ENCODE measurements at places on chromosomes 12 and 14. TPM values are rescaled to one million over a fixed set of nuclear protein-coding genes. Genes with fewer than 3 reads are reported as not detected.

- DNase-seq, result no peak
- no peak overlapping the region for H3K4me3 ChIP-seq
- no peaks in the 10 kb centered on the region for H3K36me3 ChIP-seq
- H3K4me1 ChIP-seq, result no peaks in the 10 kb centered on the region
- no peaks in the 10 kb centered on the region for H3K27me3 ChIP-seq
These were observed 67.4 kb downstream of the STON2 start for GRCh38 chr14:81332725-81333124.

- H3K4me1 ChIP-seq, result no peaks in the 10 kb centered on the region
- no peak overlapping the region for H3K27ac ChIP-seq
- DNase-seq, result no peak
- no peak overlapping the region for H3K4me3 ChIP-seq
These were observed 176.4 kb downstream of the ANO2 start for GRCh38 chr12:5768581-5769196.

DNA sequence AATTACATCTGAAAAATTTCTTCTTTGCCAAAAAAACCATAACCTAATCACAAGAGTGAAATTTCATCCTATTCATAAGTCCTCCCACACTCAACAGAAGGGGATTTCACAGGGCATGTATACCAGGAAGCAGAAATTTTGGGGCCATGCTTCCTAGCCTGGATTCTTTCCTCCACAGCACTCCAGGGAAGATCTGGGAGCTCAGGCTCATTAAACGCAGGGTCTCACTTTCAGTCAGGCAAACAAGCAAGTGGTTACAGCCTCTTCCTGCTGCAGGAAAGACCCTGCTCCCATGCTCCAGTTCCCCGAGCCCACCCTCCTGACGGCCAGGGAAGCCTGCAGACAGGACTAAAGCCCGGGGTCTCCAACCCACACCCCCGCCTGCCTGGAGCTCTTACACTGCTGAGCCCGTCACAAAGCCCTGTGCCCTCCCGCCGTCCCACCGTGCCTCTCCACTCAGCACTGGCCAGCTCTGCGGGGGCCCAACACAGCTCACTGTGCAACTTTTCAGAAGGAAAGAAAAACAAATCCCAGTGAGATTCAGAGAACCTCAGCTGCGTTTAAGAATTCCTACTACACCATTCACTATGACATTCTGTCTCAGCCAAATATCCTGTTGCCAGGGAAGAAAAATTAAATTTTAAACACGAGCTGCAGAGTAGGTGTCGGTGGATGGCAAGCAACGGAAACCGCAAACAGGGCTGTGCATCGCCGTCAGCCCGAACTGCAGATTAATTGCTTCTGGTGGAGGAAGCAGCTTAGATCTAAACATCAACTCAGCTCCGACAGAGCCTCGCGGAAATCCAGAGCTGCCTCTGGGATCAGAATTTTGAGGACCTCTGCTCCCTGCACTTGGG, 106.7 kb upstream of the SFSWAP start:
- DNase-seq, result no peak
- H3K4me1 ChIP-seq, result no peaks in the 10 kb centered on the region
- H3K27ac ChIP-seq, result no peak overlapping the region
- no peak overlapping the region for H3K4me3 ChIP-seq
- H3K36me3 ChIP-seq, result no peaks in the 10 kb centered on the region

DNA sequence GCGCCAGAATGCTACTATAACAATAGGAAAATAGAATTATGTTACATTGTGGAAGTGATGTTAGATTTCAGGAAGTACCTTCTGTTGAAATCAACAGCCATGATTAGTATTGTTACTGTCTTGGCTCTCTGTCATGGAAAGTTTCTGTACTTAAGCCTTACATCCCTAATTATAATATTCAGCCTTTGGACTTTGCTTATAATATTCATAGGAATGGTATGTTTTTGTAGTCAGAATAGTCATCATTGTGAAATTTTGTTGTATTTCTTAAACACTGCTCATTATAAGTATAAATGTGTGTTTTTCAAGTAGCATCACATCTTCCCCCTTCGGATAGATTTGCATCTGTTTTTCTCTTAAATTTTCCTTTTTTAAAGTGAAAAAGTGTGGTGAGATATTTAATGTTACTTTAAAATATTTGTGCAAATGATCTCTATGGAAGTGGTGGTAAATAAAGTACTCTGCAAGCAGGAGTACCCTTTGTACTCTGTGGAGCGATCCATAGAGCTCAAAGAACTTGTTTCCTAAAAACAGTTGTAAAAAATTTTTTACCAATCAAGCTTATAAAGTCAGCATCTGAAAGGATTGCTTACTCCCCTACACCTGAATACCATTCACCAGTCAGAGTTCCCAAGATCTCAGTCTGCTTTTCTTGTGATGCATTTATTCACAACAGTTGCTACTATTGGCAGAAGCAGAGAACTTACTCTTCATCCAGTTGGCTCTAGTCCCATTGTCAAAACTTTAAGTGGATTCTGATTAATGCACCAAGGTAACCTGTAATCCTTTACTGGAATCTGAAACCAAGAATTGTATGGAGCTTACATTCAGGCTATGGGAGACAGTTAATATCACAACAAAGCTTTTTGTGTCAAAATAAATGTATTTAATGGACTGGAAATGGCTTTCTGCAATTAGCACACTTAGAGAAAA, 87.8 kb downstream of the RIC8B start:
- no peak for DNase-seq
- H3K4me1 ChIP-seq, result peaks cover 11% of the 10 kb centered on the region
- peaks cover 15% of the 10 kb centered on the region for H3K36me3 ChIP-seq
- H3K27ac ChIP-seq, result no peak overlapping the region
- H3K4me3 ChIP-seq, result no peak overlapping the region

GRCh38 chr12:108017472-108018057, 111.5 kb upstream of the WSCD2 start:
- no peaks in the 10 kb centered on the region for H3K4me1 ChIP-seq
- H3K27me3 ChIP-seq, result no peaks in the 10 kb centered on the region
- DNase-seq, result no peak
- no peak overlapping the region for H3K4me3 ChIP-seq
- H3K27ac ChIP-seq, result no peak overlapping the region

- no peaks in the 10 kb centered on the region for H3K27me3 ChIP-seq
- H3K4me1 ChIP-seq, result peaks cover 5% of the 10 kb centered on the region
- H3K27ac ChIP-seq, result no peak overlapping the region
- no peak for DNase-seq
These were observed 6.7 kb downstream of the IFFO1 start for GRCh38 chr12:6548966-6549683.

GRCh38 chr14:22210026-22210425, 379.0 kb downstream of the DAD1 start:
- H3K27me3 ChIP-seq, result no peaks in the 10 kb centered on the region
- H3K4me1 ChIP-seq, result no peaks in the 10 kb centered on the region
- no peak overlapping the region for H3K4me3 ChIP-seq
- H3K27ac ChIP-seq, result no peak overlapping the region
- no peak for DNase-seq
- H3K36me3 ChIP-seq, result no peaks in the 10 kb centered on the region

GRCh38 chr12:115172521-115172920, 488.5 kb upstream of the TBX3 start:
- DNase-seq, result no peak
- no peaks in the 10 kb centered on the region for H3K36me3 ChIP-seq
- H3K27ac ChIP-seq, result no peak overlapping the region
- no peaks in the 10 kb centered on the region for H3K4me1 ChIP-seq

GRCh38 chr12:100364324-100364723, 7.5 kb downstream of the SLC17A8 start:
- H3K27me3 ChIP-seq, result no peaks in the 10 kb centered on the region
- no peak for DNase-seq
- no peak overlapping the region for H3K27ac ChIP-seq
- H3K4me3 ChIP-seq, result no peak overlapping the region
- H3K4me1 ChIP-seq, result no peaks in the 10 kb centered on the region
- H3K36me3 ChIP-seq, result no peaks in the 10 kb centered on the region

GRCh38 chr14:39593377-39593776, 161.1 kb upstream of the FBXO33 start:
- DNase-seq, result no peak
- no peaks in the 10 kb centered on the region for H3K36me3 ChIP-seq
- H3K4me1 ChIP-seq, result no peaks in the 10 kb centered on the region

GRCh38 chr12:77772676-77773298, 57.9 kb upstream of the NAV3 start:
- H3K4me3 ChIP-seq, result no peak overlapping the region
- H3K27me3 ChIP-seq, result no peaks in the 10 kb centered on the region
- no peaks in the 10 kb centered on the region for H3K4me1 ChIP-seq
- no peaks in the 10 kb centered on the region for H3K36me3 ChIP-seq

DNA sequence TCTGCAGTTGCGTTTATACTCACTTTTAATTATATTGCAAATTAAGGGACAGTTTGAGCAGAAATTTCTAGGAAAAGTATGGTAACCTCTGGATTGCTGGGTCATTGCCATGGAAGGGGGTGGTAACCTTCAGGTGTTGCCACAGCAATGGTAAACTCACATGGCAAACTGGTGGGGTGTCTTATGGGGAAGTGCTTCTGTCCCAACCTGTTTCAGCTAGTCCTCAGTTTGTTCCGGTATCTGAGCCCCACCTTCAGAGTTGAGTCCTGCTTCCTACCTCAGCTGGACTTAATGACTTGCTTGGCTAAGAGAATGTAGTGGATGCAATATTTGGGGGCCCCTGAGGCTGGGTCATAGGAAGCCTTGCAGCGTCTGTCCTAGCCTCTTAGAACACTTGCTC, 7.3 kb upstream of the CLMN start:
- no peaks in the 10 kb centered on the region for H3K36me3 ChIP-seq
- H3K4me1 ChIP-seq, result no peaks in the 10 kb centered on the region
- H3K4me3 ChIP-seq, result no peak overlapping the region
- no peak for DNase-seq

DNA sequence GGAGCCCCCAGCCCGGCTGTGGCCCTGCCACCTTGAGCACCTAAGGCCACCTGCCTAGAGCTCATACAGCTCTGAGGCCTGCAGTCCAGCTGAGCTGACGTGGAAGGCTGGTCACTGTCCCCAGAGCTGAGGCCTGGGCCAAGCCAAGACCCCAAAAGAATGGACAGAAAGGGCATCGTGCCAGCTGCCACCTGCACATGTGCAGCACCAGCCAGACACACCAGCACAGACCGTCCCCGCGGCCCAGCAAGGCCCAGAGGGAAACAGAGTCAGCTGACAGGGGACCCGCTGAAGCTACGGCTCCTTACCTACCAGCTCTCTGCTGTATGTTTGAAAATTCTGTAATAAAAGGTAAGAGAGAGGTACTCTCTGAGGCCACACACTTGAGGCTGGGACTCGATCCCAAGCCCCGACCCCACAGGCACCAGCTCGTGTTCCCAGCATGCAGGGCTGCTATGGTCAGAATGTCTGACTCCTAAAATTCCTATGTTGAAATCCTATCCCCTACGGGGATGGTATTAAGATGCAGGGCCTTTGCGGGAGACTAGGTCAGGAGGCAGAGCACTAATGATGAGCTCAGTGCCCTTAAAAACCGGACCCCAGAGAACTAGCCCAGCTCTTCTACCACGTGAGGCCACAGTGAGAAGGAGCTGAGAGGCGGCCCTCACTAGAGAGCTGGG, 25.4 kb downstream of the BRF1 start:
- H3K27ac ChIP-seq, result no peak overlapping the region
- H3K27me3 ChIP-seq, result no peaks in the 10 kb centered on the region
- no peak overlapping the region for H3K4me3 ChIP-seq
- no peaks in the 10 kb centered on the region for H3K4me1 ChIP-seq
- no peak for DNase-seq
- no peaks in the 10 kb centered on the region for H3K36me3 ChIP-seq

DNA sequence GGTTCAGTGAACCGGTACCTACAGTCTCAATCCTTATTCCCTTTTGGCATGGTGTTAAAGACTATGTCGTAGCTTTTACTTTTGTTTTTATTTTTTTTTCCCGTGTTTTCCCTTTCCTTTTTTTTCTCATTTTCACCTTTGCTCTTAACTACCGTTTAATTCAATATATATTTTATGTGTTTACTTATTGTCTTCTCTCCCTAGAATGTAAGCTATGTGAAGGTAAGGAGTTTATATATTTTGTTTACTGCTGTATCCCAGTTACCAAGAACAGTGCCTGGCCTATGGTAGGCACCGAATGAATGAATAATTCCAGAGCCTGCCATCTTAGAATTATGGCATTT, 261 bp upstream of the MLH3 start:
- no peak for DNase-seq
- no peaks in the 10 kb centered on the region for H3K27me3 ChIP-seq
- no peaks in the 10 kb centered on the region for H3K36me3 ChIP-seq
- no peaks in the 10 kb centered on the region for H3K4me1 ChIP-seq
- no peak overlapping the region for H3K27ac ChIP-seq
- H3K4me3 ChIP-seq, result peak overlapping the region; percentile 61

Gene TAS2R10
- total RNA-seq, result not detected

Gene TPPP2
- not detected for total RNA-seq

Gene KRT82
- not detected for total RNA-seq

Gene EXOC3L4
- total RNA-seq, result not detected

Gene SCFD1
- 64.5 TPM for total RNA-seq

Gene ABCD2
- total RNA-seq, result 0.06 TPM

Gene PIANP
- 9.8 TPM for total RNA-seq

Gene FAIM2
- total RNA-seq, result 1.4 TPM

Gene NPFF
- total RNA-seq, result 0.80 TPM

Data from H1 (cell line).